MM.1S (cell line): ENCODE measurements at places on chromosomes 1 and 21.

- peak; percentile 27 for DNase-seq
Measured at GRCh38 chr1:201346337-201346939, 31.0 kb downstream of the TNNT2 start.

GRCh38 chr1:232438476-232438875, 191.5 kb downstream of the SIPA1L2 start:
- DNase-seq = no peak

DNA sequence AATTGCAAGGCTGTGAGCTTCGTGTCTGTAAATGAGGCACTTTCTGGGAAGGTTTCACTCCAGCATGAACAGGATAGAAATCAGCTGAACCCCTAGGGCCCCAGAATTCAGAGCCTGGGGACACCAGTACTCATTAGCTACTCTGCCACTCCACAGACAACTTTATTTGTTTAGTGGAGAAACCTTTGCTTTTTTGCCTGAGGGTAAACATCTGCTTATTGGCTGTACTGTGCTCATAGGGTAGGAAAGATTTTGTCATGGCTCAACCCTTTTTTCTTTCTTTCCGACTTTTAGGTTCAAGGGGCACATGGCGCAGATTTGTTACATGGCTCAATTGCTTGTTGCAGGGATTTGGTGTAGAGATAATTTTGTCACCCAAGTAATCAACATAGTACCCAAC, 138.4 kb upstream of the BACE2 start:
- DNase-seq = no peak

DNA sequence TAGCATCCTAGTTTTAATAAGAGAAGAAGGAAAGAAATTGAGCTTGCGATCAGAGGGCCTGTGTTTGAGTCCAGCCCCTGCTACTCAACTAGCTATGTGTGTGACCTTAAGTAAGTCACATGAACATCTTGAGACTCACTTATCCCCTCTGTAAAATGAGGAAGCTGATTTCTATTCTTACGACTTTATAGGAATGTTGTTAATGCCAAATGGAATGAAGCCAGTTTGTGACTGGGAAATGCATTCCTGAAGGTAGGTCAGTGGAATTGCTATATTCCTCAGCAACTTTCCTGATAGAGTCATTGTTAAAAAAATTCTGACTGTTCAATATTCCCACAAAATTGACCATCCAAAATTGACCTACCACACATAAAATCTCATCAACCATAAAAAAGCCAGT, 14.9 kb downstream of the FASLG start:
- DNase-seq = no peak

DNA sequence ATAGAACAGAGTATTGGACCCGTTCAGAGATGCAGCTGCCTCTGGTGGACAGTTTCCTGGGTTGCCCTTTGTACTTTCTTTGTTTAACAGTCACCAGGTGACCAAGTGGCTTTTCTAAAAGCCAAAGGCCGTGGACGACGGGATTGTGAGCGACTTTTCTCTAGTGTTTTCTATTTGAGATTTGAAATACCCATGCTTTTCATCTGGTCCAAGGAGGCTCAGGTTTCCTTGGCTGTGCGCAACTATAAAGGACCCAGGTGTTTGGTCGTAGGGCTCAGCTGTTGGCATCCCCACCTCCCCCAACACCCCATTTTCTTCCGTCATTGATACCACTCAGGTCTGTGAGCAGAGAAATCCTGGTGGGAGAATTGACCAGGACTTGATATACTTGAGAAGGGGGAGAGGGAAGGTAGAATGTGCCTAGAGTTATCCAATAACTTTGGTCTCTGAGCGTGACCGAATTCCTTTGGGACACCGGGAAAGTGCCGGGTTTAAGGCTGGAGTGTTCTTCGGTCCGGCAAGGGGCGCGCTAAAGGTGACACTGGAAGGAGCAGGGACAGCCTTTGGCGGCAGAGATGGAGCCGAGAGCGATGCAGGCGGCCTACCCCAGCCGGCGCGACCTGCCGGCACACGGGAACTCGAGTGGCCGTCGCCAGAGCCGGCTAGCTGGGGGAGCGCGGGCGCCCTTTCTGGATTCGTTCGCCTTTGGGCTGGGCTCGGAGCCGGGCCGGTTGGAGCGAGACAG, 83.4 kb upstream of the BMP8A start:
- peak; percentile 55 for DNase-seq

- DNase-seq = no peak
Measured at GRCh38 chr1:94980582-94981574, 54.0 kb upstream of the CNN3 start.

DNA sequence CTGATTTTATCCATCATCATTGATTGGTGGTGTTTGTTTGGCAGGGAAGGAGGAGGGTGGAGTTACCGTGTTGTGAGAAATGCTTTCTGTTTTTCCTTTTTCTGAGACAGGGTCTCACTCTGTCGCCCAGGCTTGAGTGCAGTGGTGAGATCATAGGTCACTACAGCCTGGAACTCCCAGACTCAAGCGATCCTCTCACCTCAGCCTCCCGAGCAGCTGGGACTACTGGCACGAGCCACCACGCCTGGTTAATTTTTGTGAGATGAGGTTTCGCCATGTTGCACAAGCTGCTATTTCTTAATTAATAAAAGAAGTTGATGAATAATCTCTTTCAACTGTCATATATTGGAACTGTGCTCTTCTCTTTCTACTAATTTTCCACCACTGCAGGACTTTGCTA, 44.3 kb downstream of the HUNK start:
- no peak for DNase-seq
